ENCODE measurements at places on chromosomes 5 and 9.

DNA sequence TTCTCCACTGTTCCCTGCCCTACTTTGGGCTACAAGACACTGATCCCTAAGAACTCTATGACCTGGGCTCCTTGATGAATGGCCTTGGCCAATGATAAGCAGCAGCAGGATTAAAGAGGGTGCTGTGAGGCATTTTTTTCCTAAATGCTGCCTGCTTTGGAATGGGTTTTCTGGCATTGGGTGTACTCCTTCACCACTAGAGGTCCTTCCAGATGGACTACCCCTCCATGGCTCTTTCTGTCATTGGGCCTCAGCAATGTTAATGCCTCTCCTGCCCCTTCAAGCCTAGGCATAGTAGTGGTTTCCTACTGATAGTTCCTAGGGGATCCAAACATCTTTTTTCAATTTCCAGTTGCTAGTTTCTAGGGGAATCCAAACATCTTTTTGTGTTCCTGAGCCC is 319.3 kb upstream of the RPS23 start:
- DNase-seq: no peak

DNA sequence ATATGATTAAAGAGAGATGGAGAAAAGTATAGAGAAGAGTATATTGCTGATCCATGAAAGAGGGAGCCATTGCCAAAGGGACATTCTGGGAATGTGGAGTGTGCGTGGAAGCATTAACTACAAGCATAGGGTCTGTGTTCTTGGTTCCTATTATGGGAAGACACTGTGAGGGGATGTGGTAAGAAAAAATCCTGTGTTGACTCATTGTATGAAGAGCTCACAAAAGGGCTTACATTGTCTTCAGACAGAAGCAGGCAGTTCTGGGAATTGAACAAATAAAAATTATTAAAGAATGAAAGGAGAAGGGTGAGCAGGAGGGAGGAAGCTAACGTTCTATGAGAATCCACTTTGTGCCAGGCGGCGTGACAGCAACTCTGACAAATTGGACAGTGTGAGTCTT is 250.4 kb upstream of the CHD1 start:
- no peak for DNase-seq

GRCh38 chr5:8213701-8214240 is 344.8 kb downstream of the MTRR start:
- DNase-seq: no peak

- no peak for DNase-seq
These were observed 41.4 kb upstream of the RNU6ATAC start for GRCh38 chr9:134205672-134206310.

- no peak for DNase-seq
These were observed 428.8 kb upstream of the ACTBL2 start for GRCh38 chr5:57911438-57911837.

GRCh38 chr5:112491257-112491656 is 72.2 kb upstream of the EPB41L4A start:
- no peak for DNase-seq

DNA sequence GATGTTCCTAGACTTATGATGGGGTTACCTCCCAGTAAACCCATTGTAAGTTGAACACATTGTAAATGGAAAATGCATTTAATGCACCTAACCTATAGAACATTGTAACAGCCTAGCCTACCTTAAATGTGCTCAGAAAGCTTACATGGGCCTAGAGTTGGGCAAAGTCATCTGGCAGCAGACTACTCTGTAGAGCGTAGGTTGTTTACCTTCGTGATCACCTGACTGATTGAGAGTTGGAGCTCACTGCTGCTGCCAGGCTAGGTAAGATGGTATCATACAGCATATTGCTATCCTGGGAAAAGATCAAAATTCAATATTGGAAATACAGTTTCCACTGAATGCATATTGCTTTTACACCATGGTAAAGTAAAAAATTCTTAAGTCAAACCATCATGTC is 95.4 kb downstream of the HTR4 start:
- no peak for DNase-seq

GRCh38 chr9:94577036-94577435 is 16.6 kb downstream of the FBP2 start:
- no peak for DNase-seq

DNA sequence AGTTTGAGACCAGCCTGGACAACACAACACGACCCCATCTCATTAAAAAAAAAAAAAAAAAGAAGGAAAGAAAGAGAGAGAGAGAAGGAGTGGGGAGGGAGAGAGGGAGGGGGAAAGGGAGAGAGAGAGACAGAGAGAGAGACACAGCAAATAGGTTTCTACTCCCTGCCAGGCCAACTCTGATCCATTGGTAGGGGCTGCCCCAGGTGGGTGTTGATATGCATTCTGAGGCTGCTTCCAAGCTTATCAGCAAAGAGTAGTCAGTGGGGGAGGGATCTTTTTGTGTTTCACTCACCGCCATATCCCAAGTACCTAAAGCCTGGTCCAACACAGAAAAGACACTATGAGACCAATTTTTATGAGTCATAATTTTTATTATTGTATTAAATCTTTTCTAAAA is 57.0 kb upstream of the SAP30L start:
- DNase-seq: no peak

DNA sequence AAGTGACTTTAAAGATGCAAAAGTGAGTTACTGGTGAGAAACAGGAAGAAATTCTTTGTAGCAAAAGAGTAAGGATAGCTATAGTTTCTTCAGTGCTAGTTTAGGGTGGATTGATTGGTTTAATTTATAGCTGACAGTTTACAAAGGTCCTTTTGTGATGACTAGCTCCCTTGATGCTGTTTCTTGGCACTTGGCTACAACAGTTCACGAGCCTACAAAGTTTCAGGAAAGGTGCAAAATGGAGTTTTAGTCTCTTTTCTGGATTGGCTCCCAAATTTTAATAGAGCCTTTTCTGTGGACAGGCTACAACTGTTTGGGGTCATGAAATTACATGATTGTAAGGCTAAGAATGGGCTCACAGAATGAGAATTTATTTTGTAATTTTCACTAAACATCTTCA is 40.9 kb upstream of the BNIP1 start:
- DNase-seq: no peak

GRCh38 chr5:129858131-129858675 is 46.1 kb upstream of the CHSY3 start:
- DNase-seq: no peak

DNA sequence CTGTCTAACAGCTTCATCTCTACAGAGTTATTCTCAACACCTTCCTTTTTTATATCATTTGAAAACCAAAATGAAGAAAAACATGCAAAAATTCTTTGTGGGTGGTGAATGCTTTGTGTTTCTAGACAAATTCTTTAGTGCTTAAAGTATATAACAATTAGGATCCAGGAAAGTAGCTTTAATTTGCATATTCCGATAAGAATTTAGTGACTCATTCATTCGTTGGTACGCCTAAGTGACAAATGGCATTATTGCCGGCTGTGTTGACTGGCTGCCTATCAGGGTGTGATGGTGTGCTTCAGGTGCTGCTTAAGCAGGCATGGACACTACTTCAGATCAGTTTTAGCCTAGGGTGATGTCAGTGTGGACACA is 35.2 kb downstream of the LMNB1 start:
- DNase-seq: no peak

- no peak for DNase-seq
These were observed 82.4 kb downstream of the PCSK1 start for GRCh38 chr5:96350678-96351077.

GRCh38 chr9:97425973-97426336 is 14.1 kb downstream of the TDRD7 start:
- DNase-seq: no peak

- no peak for DNase-seq
These were observed 357.8 kb upstream of the CCNG1 start for GRCh38 chr5:163079618-163080017.

GRCh38 chr9:127803507-127804352 is 1.0 kb downstream of the FPGS start:
- DNase-seq: no peak

DNA sequence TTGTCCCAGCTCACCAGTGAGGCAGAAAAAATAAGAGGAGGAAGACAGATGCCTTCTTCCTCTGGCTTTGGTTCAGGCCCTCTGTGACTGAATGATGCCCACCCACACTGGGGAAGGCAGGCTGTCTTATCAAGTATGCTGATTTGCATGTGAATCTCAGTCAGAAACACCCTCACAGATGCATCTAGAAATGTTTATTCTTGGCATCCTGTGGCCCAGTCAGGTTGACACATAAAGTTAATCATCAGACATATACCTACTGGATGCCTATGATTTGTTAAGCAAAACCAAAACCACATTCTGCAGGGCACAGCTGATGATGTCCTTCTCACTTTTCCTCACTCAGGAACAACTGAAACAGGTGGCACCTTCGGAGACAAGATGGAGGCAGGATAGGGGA is 243.4 kb upstream of the KCNN2 start:
- DNase-seq: no peak

DNA sequence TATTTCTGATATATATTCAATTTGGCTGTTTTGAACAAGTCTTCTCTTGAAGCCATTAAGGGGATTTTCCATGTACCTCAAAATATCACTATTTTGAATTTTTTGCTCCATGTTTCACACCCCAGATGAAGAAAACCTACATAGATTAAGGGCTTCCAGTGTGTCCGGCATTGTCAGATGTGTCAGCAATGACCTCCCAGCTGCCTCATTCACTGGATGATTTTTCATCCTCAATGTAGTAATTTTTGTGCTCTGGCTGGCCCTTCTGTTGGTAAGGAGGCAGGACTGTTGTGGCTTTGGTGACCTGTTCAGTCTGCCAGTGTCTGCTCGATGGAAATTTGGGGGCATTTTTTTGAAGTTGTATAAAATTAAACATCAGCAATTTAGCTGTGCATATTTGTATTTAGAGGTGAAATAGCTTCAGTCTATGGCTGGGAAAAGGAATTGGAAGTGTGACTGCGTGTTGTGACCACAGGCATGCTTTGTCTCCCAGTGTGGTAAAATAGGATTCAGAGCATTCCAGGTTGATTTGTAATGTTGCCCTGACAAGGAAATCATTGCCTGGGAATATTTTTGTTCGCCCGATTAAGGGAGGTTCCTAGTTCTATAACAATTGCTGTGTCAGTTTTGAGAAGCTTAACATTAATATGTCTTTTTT is 312.4 kb downstream of the ARHGEF28 start:
- no peak for DNase-seq

DNA sequence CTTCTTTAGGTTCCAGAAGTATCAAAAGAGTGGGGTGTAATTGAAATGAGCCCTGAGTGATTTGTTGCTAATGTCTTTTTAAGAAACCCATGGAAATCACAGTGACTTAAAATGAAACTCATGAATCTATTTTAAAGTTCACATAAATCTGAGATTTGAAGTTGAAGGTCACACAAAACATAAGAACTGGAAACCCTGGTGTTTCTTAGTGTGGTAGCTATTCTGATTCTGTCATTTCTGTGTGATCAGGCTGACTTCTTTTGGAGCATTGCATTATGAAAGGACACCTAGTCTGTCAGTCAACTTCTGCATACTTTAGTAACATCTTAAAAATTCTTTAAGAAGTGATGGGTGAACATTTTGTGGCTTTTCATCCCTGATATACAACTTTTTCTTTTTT is 448.8 kb downstream of the TLE4 start:
- no peak for DNase-seq

DNA sequence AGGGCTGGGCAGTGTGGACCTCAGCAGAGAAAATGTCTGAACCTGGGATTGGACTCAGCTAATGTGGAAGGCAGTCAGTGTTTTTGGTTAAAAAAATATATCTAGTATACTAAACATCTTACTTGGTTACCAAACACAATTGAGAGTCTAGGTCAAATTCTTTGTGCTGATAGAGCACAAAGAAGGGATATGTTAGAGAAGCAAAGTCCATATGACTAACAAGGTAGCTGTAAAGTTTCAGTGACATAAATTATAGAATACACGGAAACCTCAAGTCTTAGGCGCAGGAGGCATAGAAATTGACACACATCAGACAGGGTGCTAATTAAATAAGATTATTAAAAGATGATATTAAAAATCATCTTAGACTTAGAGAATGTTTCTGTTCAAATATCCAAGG is 718.3 kb downstream of the TLR4 start:
- DNase-seq: no peak

DNA sequence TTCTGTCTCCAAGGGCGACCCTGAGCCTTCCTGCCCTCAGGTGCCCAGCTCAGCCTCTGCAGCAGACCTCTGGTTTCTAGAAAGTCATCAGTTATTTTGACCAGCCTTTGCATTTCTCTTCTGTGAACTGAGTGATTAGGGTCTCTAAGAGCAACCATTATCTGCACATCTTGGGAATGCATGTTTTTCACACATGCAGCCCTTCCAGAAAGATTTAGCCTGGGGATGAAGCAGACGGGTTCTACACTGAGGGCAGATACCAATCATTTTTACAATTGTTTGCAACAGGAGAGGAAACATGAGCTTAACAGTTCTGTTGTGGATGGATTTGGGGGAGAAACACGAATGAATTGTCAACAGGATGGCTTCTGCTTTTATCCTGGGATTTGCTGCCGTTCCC is 90.1 kb upstream of the PITX1 start:
- DNase-seq: no peak

DNA sequence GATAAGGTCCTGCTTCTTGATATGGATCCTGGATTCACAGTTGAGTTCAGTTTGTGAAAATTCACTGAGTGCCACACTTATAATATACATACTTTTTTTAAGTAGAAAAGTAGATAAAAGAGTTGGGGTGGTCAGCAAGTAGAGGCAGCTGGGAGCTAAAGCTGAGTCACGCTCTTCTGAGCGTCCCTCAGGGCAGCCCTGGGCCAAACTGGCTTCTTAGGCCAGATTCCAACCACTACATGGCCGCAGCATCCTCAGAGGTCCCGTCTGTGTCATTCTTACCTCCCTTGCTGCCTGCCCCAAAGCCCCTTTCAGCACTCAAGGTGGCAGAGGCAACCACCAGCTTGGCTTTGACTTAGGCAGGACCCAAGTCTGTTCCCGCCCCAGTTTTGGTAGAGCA is 123.3 kb upstream of the TBC1D2 start:
- DNase-seq: no peak

GRCh38 chr5:106418196-106418595 is 1252.5 kb downstream of the EFNA5 start:
- no peak for DNase-seq

- no peak for DNase-seq
These were observed 180.0 kb upstream of the PTGER4 start for GRCh38 chr5:40499518-40500273.

DNA sequence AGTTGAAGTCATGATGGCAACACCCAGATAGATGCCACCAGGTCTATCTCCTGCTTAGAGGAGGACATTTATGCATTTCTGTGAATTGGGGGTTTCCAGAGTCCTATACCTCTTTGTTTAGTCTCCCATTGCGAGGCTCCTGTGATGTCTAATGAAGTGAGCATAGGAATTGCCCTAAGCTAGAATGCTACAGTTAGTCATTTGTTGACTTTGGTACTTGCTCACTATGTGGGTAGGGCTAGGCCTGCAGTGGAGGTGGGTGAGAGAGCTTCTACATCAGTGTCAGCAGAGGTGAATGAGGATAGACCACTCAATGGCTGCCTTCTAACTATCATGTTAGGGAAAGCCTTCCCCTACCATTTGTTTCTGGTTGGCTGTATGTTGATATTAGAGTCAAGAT is 173.3 kb upstream of the POC5 start:
- no peak for DNase-seq

Data from CD8-positive, alpha-beta memory T cell (primary cell).